ENCODE measurements at places on chromosomes 2 and 18. TPM values are rescaled to one million over a fixed set of nuclear protein-coding genes. Genes with fewer than 3 reads are reported as not detected.

- no peak for DNase-seq
Observed at GRCh38 chr18:22900558-22901238, 32.4 kb upstream of the RBBP8 start.

The PNPT1 gene
- total RNA-seq: 13.1 TPM

DNA sequence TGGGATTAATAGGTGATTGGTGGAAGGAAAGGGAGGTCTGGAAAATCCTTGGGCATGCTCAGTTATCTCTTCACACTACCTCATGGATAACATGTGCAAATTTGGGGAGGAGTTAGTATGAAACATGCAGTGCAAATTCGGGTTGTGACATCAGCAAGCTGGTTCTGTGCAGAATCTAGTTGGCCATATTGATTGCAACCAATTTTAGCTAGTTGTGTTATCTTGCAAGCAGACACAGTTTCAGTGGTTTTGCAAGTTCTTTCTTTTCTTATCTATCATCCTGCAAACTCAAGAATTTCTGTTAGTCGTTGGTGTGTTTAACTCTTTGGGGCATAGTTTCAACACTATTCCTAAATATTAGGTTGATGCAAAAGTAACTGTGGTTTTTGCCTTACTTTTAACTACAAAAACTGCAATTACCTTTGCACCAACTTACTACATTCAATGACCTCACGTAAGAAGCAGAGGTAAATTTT, 135.4 kb downstream of the PTH2R start:
- DNase-seq: no peak

The TBR1 gene
- total RNA-seq: not detected

DNA sequence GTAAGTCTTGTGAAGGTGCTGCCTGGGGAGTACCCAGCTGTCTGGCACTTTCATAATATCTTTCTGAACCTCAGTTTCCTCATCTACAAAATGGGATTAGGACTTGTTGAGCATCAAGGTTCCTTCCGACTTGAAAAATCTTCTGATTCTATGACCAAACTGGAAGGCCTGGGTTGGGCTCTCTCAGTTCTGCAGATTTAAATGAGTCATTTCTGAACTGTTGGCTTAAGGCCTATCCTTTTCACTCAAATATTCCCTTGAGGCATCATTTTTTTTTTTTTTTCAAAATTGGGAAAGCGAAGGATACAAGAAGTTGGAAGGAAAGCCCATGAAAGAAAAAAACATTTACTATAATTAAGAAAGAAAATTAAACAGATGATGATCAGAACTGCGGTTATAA, 40.8 kb upstream of the CYP1B1 start:
- DNase-seq: peak; percentile 34

GRCh38 chr18:24420551-24420950, 5.9 kb upstream of the IMPACT start:
- peak; percentile 24 for DNase-seq

GRCh38 chr18:62518460-62519375, 4.1 kb upstream of the ZCCHC2 start:
- DNase-seq: peak; percentile 60

DNA sequence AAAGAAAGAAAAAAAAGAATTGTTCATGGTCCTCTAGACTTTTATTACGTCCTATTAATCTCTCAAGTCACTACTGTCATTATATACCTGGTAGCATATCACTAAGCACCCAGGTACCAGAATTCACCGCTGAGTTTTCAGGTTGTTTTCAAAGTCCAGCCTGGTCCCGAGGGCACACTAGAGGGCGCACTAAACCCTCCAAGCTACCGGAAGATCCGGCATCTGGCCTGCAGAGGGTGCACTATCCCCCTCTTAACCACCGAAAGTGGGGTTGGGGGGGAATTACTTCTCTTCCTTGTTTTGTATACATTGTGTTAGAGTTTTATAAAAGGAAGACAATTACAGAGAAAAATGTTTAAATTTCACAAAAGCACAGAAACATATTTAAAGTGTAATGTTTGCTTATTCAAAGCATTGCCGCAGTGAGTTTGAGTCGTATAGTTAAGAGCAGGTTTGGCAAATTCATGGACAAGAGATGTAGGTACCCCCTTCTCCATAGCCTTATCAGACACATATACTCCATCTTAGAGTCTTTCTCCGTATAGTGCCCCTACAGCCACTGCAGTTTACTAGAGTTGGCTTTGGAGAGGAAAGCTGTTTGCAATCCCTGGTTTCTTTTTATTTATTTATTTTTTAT, 19.2 kb downstream of the MOGAT1 start:
- DNase-seq: no peak

The CCNT2 gene
- total RNA-seq: 20.0 TPM

- no peak for DNase-seq
Observed at GRCh38 chr18:2717407-2717806, 61.9 kb downstream of the SMCHD1 start.

The NPHP1 gene
- 9.7 TPM for total RNA-seq

The ENOSF1 gene
- total RNA-seq: 26.7 TPM

GRCh38 chr2:75820693-75821092, 110.0 kb upstream of the GCFC2 start:
- DNase-seq: no peak

Measured in esophagus muscularis mucosa (tissue), 4 donors.